ENCODE measurements at places on chromosomes 12 and 14.
A peak's percentile ranks its signal among the peaks of the same experiment; 100 is the strongest.

GRCh38 chr14:59150990-59151389, 37.5 kb upstream of the DAAM1 start:
- no peak for DNase-seq

- no peak for DNase-seq
Observed at GRCh38 chr14:83470959-83471695, 1937.5 kb upstream of the SEL1L start.

DNA sequence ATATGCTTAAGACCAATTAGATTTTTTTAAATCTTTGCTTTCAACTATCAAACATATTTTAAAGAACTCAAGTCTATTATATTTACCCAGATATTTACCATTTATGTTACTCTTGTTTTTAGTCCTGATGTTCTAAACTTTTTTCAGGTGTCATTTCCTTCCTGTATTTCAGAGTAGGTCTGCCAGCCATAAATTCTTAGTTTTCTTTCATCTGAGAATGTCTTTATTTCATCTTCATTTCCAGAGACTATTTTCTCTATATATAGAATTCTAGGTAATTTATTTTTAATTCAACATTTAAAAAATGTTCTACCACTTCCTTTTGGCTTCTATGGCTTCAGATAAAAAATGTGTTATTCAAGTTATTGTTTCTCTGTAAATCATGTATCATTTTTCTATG, 218.2 kb upstream of the AMIGO2 start:
- DNase-seq: no peak

DNA sequence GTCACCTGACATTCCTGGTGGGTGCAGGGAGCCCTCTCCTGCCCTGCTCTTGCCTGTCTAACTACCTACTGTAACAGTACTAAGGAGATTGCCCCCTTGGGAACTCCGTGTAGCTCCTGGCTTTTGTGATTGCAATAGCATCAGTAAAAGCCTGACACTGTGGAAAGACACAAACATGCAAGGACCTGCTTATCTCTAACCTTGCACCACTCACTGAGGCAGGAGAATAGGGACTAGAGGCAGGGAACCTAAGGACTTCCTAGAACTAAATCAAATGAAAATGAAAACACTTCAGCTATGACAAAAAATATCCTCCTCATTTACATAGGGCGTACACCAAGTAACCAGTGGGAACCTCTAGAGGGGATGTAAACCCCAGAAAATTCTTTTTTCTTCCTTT, 28.5 kb downstream of the TUBA1A start:
- no peak for DNase-seq

DNA sequence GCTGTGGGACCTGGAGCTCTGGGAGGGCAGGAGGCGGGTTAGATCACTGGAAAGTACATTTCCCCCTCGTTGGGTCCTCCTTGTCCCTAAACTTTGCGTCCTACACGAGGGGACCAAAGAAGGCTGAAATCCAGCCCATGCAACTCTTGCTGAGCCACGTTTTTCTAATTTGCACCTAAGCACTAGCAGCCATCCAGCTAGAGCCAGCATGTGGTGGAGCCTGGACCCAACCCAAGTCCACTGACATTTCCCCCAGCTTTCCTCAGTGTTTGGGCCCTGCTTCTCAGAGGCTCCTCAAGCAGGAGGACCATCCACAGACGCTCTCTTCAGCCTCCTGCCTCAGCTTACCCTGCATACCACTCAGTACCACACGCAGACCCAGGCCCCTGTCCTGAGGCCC, 49.7 kb downstream of the TSPAN11 start:
- peak; percentile 46 for DNase-seq

DNA sequence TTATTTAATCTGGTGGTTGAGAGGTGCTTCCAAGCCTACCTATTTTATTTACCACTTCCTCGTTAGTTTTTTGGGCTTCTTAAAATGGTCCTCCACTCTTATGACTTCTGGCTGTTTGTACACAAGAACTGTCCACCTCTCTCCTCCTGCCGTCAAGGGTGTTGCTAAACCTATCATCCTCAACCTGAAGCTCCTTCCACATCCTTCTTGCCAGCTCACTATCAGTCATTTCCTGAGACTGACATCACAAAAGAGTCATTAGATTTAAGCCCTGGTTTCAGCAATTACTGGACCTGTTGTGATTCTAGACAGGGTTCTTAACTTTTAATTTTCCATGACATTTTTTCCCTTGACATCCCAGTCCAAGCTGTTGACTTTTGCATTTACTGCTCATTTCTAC, 91.9 kb downstream of the BICD1 start:
- DNase-seq: no peak

- no peak for DNase-seq
Observed at GRCh38 chr12:116853507-116853906, 27.7 kb downstream of the HRK start.

GRCh38 chr12:56172839-56173238, 14.7 kb downstream of the MYL6 start:
- DNase-seq: no peak

DNA sequence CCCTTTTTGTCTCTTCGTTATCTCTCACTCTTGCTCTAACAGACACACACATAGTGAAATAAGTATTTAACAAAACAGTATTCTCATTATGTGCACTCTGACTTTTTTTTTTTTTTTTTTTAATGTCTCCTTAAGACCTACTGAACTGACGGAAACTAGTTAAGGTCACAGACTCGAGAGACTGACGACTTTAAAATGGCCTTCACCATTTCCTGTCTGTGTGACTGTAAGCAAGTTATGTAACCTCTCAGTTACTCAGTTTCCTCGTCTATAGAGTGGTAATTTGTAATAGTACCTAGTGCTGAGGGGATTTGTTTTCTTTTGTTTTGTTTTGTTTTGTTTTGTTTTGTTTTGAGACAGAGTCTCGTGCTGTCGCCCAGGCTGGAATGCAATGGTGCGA, 284.8 kb downstream of the FBXL14 start:
- no peak for DNase-seq

- peak; percentile 20 for DNase-seq
Observed at GRCh38 chr14:60211153-60211552, 37.9 kb upstream of the PPM1A start.

GRCh38 chr12:102963796-102964195, 6.3 kb downstream of the ASCL1 start:
- no peak for DNase-seq

DNA sequence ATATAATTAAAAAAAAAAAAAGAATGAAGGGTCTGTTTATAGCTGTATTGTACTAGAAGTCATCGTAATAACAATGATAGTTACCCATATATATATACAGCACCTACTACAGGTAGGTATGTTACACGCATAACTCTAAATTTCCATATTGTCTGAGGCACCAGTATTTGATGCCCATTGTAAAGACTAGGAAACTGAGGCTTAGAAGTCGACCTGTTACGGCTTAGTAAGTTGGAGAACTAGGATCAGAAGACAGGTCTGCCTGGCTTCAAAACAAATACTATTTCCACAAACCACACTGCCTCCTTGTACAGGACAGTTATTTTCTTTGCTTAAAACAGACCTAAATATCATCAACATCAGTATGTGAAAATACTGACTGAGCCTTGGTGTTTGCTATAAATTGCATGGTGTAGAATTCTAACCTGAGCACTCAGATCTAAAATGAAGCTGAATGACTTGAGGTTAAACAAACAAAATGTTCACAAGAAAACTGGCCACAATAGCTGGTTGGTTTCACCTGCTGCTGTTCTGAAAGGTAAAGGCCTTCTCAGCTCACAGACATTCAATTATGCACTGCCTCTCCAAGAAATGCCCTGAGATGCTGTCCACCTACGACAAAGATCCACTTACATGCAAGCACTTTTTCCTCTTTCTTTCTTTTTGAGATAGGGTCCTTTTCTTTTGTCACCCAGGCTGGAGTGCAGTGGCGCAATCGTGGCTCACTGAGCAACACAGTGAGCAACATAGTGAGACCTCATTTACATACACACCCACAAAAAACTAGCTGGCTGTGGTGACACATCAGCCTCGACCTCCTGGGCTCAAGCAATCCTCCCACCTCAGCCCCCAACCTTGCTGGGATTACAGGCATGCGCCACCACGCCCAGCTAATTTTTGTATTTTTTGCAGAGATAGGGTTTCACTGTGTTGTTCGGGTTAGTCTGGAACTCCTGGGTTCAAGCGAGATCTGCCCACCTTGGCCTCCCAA, 35.7 kb downstream of the SSH1 start:
- no peak for DNase-seq

GRCh38 chr12:14264316-14264715, 101.2 kb upstream of the ATF7IP start:
- no peak for DNase-seq

DNA sequence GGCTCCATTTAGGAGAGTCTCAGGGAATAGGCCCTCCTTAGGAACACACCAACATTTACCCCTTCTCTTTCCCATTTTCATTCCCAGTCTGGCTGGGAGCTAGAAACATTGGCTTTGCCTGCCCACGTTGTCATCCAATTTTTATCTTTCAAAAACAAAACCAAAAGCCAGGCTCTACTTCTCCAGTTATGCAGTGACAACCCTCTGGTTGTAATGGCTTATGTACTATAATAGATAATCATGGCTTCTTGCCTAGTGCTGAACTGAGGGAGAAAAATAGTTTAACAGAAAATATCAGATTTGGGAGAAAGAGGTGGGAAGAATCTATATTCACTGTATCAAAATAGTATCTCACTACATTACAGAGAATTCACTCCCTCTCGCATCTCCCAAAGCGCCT, 32.1 kb upstream of the IL22 start:
- no peak for DNase-seq

- no peak for DNase-seq
Observed at GRCh38 chr12:82749015-82749414, 62.3 kb downstream of the TMTC2 start.

- DNase-seq: no peak
Observed at GRCh38 chr14:73243341-73243740, 6.0 kb downstream of the PAPLN start.

DNA sequence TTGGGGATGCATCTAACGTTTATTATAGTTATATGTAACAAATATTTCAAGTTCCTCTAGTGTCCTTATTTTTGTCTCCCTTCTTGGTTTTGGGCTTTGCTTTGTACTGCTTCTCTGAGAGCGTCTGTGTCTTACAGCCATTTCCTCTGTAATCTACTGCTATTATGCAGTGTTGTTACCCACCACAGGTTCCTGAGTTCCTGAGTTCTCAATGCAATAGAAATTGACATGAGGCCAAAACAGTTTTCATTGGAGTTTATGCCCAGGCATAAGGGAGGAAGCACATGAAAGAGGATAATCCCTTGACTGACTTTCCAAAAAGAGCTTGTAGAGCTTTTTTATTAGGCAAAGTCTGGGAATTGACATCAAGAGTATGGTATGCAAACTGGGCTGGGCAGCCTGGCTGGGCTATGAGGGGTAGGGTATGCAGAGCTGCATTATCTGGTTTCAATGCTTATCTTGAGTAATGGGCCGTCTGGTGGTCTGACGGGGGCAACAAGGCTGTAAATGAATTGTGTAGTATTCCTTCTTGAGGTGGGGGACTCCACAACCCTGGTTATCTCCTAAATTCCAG, 722.5 kb upstream of the ATXN7L3B start:
- no peak for DNase-seq

DNA sequence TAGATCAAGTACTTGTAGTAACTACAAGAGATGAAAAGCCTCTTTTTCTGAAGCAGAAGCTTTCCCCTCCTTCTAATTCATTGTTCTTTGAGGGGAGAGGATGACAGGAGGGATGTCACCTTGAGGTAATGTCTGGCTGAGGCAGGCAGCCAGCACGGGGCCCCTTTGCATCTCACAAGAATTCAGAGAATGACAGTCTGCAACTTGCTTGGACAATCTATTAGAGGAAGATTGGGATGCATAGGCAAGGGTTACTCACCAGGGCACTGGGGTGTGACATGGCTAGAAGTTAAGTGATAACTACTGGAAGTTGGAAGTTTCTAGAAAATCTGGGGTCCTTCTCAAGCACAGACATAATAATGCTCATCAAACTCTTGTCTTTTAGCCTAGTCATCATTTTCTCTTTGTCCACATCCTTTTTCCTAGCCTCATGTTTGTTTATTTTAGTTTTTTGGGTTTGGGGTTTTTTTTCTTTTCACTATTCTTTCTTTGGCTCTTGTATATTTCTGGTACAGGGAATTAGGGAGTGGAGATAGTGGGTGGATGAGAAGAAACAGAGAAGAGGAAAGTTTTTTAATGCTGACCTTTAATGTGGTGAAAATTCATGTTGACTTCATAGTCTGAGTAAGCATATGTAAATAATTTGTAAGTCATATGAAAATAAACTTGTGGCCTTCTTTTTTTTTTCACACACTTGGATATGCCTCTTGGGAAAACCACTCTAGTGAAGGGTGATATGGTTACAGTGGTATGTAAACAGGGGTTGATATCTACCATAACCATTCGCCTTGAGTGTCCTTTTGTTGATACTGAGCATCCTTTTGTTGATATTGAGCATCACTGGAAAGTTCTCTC, 55.1 kb downstream of the TTLL5 start:
- DNase-seq: no peak

- DNase-seq: no peak
Observed at GRCh38 chr12:52298677-52299190, 7.4 kb upstream of the KRT81 start.

DNA sequence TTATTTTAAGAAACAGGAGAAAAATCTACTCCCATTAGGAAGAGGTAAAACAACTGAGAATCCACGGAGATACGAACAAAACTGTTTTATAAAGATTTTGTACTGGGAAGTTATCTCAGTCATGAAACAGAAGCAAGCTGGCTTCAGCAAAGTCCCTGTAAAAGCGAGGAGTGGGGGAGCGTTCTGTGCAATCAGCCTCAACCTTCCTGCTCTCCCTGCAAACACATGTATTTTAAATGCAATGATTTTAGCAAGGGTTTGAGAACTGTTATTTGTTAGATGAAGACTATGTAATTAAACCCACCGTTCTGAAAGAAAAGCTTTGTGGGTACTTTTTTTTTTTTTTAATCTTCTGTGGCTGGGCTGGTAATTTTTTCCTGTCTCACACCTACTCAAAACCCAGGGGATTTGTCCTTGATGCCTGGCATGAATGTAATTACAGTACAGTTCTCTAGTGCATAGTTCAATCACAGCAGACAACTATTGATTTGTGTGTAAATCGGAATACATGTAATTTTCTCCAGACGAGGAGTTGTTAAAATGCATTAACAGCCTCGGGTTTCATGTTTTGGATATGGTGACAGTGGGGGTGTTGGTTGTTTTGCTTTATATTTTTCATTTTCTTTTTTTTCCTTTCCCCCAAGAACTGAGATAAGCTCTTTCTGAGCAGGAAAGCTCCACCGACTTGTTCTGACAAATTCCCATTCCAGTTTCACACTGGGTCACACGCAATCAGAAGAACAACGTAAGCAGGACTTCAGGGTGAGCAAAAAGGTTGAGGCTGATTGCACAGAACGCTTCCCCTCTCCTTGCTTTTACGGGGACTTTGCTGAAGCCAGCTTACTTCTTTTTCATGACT, 153.6 kb downstream of the PHLDA1 start:
- DNase-seq: peak; percentile 54

- DNase-seq: peak; percentile 67
Observed at GRCh38 chr14:94180655-94181271, 6.6 kb downstream of the PPP4R4 start.
